ENCODE measurements at places on chromosomes 16 and 17.

DNA sequence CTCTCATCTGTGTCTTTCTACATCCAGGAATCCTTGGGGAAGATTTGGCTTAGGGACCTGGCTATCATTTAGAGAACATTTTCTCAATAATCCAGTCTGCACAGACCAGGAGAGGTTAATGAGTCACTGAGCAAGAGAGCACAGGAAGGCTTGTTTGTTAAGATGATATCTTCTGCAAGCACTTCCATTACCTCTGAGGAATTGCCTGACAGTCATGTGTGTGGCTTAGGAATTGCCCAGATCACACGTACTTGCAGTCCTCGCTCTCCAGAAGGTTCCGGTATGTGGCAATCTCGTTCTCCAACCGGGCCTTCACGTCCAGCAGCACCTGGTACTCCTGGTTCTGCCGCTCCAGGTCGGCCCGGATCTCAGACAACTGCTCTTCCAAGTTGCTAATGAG is 3.3 kb downstream of the KRT37 start:
- no peak for DNase-seq

DNA sequence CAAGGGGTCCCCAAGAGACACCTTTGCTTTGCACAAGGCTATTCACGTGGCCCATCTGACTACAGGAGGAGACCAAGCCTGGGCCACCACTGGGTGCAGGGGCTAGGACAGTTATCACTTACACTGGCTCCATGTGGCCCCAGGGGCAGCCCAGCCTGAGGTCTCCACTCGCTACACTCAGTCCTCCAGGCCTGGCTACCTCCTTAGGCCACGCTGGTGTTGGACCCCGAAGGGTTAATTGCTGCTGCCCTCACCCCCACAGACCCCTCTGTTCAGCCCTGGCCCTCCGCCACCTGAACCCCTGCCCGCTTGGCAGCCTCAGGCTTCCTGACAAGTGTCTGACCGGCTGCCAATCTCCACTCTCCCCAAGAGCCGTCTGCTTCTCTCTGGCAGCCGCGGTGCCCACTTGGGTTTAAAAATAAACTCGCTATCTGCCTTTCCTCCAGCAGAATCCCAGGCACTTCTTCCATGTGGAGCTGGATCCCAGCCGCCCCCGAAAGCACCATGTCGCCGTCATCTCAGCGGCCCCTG is 27.8 kb downstream of the ADAM11 start:
- no peak for DNase-seq

DNA sequence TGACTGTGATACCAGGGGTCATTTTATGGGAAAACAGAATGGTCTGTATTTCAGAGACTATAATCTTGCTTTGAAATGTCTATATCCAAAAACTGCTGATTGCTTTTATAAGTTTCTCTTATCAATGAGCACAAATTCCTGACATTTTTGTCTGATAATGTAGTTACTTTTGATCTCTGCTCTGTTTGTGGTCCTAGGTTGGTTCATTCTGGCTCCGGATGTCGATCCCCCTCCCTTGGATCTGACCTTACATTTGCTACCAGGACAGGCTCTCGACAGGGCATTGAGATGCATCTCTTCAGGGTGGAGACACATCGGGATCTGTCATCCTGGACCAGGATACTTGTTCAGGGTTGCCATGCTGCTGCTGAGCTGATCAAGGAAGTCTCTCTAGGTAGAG is 27.3 kb upstream of the VPS4A start:
- no peak for DNase-seq

GRCh38 chr17:31573047-31573446 is 181.6 kb downstream of the RAB11FIP4 start:
- no peak for DNase-seq

- no peak for DNase-seq
These were observed 8.4 kb downstream of the LRRC3C start for GRCh38 chr17:39935909-39936308.

DNA sequence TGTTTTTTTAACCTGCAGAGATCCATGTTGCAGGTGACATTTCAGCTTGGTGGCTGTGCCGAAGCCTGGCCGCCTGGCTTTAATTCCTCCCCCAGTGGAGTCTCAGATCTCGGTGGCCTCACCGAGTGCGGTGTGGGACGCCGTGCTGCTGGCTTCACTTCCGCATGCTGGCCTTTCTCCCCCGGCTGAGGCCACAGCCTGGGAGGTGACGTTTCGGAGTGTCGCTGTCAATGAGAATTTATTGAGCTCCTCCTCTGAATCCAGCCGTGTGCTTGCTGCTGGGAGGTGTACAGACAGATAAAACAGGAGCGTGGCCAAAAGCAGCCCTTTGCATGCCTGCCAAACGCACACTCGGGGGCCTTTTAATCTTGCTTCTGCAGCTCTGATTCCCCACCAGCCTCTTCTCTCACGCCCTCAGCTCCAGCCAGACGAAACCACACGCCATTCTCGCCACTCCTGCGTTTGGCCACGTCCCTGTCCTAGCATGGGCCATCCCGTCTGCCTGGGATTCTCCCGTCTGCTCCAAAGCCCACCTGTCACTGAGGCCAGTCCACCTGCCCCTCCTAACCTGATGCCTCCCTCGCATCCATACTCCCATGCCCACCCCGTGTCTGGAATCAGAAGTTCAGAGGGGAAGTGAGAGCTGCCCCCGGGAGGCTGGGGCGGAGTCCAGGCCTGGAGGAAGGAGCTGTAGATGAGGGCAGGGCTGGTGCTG is 3.6 kb downstream of the GSE1 start:
- DNase-seq, result no peak

GRCh38 chr16:2392025-2392424 is 37.2 kb upstream of the CCNF start:
- DNase-seq, result no peak

DNA sequence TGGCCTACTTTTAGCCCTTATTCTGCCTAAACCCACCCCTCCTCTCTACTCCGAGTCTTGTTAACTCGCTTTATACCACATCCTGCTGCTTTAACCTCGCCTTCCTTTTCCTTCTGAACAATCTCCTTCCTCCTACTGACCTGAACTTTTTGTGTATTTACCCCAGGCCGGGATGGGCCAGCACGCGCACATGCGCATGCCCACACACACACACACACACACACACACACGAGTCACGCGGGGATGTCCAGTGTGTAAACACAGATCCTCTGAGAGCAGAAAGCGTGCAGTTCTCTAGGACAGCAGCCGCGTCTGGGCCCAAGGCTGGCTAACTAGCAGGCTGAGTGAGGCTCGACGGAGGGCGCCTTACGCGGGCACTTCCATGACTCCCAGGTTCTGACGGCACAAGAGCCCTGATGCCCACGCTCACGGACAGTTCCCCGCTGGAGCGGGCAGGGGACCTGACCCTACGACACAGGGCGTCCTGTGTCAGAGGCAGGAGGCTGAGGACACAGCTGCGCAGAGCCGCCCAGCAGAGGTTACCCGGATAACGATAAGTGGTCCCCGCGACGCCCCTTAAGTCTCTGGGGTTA is 610 bp downstream of the PIK3R5 start:
- DNase-seq, result peak; percentile 41

GRCh38 chr16:15602285-15603044 is 40.5 kb downstream of the MARF1 start:
- DNase-seq, result no peak

- DNase-seq, result no peak
These were observed 5.1 kb upstream of the CD68 start for GRCh38 chr17:7574176-7574953.

GRCh38 chr17:347309-347899 is 5.2 kb downstream of the RPH3AL start:
- no peak for DNase-seq

DNA sequence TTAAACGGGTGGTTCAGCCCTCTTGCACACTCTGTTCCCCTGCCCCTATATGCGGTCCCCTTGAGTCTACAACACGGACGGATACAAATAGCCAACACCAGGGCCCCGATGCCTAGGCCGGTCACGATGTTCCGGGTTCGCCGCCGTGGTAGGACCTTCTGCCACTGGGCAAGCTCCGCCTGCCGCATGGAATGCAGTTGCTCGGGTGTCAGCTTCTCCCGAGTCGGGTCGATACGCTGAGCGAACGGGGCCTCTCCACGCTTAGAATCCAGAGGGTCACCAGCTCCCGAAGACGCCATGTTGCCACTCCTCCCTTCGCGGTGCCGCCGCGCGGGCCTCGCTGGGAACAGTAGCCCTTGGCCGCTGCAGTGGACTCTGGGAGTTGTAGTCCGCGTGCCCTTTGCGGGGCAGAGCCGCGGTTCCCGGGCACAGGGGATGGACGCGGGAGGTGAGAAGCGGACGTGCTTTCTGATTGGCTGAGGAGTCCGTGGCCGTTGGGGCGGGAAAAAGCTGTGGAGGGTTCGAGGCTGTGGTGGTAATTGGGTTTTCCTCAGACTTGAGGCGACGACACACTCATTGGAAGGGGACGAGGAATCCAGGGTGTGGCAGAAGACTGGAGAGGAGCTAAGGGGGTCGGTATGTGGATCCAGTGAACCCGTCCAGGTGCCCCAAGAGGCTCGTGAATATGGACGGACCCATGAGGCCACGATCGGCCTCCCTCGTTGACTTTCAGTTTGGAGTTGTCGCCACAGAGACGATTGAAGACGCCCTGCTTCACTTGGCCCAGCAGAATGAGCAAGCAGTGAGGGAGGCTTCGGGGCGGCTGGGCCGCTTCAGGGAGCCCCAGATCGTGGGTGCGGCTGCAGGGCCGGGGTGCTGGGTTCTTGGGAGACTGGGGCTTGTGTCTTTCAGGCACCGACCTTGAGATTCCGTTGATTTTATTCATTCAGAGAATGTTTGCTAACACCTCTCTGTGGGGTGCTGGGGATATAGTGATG is at the start of the genes CNTD1 and COA3:
Gene CNTD1 (plus strand): TSS at position 479 of the 998 bp plus-strand sequence. CDS start 207 bp downstream, at position 686.
Gene COA3 (minus strand): TSS at position 322 of the 998 bp plus-strand sequence. CDS start 23 bp downstream, at position 299.
- DNase-seq, result peak; percentile 67

DNA sequence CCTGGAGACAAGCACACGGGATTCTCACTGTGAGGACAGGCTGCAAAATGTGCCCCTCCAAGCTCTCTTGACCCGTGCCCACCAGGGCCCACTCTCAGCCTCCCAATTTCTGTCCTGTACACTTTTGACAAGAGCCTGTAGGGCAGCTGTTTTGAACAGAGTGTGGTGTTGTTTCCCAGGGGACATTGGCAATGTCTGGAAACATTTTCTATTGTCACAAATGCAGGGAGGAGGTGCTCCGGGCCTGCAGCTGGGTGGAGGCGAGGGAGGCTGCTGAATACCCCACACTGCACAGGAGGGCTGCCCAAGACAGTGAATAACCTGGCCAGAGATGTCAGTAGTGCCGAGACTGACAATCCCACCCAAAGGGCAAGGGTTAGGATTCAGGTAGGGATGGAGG is 10.5 kb downstream of the CEP295NL start:
- DNase-seq, result no peak

GRCh38 chr16:59684911-59685310 is 950.8 kb upstream of the GOT2 start:
- no peak for DNase-seq

GRCh38 chr16:5336941-5337340 is 239.3 kb upstream of the EEF2KMT start:
- DNase-seq, result no peak

- no peak for DNase-seq
These were observed 1.8 kb downstream of the CCR7 start for GRCh38 chr17:40563220-40564052.

DNA sequence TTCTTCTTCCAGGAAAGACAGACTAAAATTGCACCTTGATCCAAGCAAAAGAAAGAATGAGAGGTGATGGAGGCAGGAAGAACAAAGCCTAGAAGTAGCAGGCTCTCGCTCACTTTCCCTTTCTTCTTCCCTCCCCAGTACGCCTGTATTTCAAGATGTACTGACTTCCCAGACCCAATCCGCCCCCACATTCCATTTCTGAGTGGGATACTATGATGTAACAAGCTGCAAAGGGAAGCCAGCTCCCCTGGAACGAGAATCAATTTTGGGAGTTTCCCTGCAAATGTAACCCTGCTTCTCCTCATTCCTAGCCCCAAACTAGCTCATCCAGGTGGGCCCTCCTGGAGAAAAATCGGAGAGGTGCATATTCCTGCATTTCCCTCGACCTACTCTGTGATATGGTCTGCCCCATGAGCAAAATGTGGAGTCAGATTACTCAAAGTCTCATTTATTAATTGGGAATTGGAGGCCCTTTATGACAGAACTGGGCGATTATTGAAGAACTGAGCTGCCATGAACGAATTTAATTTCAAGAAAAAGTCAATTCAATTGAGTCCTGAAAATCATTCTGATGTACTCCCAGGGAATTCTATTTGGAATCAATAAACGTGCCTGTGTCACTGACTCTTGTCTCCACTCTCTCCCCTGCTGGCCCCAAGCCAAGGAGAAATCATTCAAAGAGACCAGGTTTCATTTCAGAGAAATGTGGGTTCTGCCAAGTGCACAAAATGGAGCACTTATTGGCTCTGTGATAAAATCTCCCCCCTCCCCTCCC is 398.9 kb downstream of the SHISA9 start:
- no peak for DNase-seq

DNA sequence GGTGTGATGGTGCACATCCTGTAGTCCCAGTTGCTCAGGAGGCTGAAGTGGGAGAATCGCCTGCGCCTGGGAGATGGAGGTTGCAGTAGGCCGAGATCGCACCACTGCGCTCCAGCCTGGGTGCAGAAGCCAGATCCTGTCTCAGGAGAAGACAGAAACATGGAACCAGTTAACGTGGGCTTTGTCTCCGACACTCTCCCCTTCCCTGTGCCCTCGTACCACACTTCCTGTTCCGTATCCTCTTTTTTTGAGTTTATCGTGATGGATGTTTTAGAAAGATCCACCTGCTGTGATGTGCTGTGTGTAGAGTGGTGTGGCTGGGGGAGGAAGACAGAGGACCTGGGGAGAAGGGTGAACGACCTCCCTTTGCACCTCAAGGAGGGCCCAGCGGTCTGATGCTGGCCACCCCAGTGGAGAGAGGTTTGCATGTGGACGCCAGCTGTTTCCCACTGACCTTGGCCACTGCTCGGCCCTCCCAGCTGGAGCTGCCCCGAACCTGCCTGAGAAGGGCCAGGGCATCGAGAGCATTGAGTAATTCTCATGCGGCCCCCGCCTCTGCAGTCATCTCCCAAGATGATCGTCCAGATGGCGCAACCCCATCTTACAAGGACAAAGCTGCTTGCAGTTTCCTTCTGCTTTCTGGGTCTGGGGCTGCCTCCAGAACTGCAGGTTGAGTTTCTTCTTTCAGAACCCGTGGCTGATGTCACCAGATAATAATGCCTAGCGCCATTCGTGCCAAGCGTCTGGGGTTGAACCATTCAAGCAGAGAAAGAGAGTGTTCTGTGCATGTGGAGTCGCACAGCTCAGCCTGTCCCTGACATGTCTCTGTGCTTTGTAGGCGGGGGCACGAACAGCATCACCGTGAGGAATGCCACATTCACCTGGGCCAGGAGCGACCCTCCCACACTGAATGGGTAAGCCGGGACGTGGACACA is 126.3 kb downstream of the ABCC1 start:
- DNase-seq, result no peak

DNA sequence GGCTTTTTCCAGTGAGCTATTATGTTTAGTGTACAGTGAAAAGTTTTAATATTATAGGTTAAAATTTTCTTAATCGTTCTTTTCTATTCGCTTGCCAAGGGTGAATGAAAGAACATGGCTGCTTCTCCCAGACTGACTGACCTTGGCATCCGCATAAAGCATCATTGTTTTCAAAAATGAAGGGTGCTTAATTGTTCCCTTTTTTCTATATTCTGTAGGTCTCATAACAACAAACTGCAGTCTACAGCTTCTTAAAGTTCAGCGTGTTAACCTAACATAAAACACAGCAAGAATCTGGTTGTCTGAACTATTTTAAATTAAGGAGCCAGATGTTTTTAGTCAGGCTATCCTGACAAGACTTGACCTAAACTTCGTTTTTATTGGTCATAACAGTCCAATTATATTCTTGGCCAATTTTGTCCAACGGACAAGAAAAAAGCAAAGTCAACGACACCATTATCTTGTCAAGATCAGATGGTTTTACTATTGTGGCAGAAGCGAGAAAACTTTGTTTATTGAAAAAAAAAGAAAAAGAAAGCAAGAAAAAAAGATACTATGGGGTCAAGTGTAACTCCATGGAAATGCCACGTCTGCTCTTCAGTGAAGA is 14.1 kb downstream of the C17orf58 start:
- DNase-seq, result no peak

GRCh38 chr16:54055864-54056263 is 230.7 kb downstream of the IRX3 start:
- no peak for DNase-seq
